NAMALWA (cell line): ENCODE measurements at places on chromosomes 7 and 10.

DNA sequence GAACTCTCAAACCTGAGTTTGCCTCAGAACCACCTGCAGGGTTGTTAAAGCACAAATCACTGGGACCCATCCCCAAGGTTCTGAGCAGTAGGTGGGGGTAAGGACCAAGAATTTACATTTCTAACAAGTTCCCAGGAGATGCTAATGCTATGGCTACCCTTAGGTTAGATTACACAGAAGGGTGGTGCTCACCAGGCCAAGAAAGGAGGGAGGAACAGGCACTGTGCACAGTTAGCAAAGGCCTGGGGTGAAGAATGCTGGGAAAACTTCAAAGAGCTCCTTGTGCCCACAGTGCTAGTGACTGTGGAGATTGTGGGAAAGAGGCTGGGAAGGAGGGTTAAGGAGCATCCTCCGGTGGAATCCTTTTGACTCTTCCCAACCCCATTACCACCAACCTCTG, 8.7 kb upstream of the PRSS2 start:
- no peak for DNase-seq

DNA sequence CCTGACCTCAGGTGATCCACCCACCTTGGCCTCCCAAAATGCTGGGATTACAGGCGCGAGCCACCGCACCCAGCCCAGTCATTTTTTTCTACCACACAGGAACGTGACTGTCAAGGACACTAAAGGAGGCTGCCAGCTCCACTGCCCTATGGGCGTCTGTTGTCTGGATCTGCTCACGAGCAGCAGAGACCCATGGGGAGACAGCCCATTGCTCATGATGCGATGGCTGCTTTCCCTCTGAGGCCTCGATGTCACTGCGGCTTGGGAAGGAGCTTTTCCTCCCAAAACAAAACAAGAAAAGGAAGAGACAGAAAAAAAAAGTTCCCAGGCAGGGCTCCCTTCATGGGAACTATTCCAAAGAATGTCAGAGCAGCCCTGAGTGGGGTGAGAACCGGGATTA, 70.5 kb downstream of the DENND2A start:
- no peak for DNase-seq

GRCh38 chr7:76231583-76231982, 29.9 kb downstream of the SRRM3 start:
- DNase-seq: no peak

DNA sequence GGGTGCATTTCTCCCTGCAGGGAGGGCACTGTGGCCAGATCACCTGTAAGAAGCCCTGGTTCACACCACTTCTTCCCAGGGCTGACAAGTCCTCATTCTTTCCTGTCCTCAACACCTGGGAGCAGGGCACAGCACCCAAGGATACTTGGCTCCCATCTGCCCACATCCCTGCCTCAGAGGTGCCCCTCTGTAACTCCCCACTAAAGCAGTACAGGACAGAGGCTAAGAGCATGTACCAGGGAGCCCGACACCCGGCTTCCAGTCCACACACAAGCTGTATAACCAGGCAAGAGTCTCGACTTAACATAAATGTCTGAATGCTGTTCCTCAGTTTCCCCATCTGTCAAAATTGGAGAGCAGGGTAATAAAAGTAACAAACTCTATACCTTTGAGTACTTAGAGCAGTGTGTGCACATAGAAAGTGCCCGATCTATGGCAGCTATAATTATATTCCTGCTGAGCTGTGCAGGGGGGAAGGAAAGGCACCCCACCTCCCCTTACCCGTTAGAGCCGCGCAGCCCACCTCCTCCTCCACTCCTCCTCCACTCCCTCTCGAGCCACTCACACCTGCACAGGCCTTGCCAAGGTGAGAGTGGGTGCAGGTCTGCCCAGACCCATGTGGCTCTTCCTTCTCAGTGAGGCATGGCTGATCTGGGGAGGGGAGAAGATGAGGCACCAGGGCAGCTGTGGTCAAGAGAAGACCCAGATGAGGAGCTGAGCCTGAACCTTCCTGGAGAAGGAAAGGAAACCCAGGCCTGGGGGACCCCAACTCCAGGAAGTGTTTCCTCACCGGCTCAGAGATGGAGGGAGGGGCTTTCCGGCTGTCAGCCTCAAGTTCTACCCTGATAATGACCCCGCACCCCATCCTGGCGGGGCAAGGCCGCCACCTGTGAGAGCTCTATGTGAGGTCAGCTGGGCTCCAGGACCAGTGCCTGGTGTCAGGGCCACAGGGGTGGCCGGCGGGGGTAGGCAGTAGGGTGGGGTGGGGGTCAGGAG, 22.6 kb downstream of the PODXL start:
- DNase-seq: no peak

DNA sequence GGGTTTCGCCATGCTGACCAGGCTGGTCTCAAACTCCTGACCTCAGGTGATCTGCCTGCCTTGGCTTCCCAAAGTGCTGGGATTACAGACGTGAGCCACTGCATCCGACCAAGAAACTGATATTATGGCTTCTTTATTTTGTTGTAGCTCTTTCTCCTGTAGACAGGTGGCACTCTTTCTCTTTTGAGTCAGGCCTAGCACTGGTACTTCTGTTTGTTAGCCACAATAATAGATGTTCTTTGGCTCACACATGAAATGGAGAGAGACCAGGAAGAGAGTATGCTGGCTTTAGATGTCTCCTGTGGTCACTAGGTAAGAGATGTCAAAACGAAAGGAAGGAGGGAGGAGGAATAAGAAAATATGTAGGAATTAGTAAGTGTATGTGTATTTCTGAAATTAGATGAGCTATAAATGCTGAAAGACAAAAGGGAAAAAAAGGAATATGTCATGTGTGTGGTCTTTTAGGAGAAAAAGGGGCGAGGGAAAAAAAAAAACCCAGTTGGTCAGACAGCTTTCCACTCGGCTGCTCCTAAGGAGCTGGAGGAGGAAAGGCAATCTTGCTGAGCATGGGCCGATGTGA, 78.7 kb downstream of the CLEC2L start:
- DNase-seq: peak; percentile 61

- DNase-seq: no peak
Measured at GRCh38 chr7:116929021-116929420, 24.3 kb upstream of the ST7 start.

DNA sequence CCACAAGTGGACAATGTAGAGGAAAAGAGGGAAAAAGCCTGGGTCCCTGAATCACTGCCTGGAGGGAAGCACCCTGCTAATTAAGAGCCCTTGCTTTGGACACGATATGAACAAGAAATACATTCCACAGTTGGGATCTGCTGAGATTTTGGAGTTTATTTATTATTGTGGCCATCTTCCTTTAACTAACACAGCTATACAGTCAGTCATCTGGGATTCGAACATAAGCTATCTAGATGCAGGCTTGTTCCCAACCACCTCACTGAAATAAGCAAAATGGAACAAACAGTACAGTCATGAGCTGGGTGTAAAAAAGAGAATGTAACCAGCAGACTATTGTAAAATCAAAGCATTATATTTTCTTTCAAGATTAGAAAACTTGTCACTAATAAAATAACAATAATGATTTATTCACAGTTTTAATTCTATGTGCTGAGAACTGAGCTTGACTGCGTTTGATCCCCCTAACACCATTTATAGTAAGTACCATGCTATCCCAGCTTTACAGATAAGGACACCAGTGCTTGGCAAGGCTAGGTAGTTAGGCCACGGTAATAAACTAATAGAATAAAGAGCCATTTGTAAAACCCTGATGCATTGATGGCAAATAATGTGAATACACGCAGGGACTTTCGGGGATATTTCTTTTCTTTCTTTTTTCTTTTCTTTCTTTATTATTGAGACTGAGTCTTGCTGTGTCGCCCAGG, 223.8 kb upstream of the KLF6 start:
- DNase-seq: no peak

- no peak for DNase-seq
Measured at GRCh38 chr7:120089968-120090367, 183.0 kb upstream of the KCND2 start.

DNA sequence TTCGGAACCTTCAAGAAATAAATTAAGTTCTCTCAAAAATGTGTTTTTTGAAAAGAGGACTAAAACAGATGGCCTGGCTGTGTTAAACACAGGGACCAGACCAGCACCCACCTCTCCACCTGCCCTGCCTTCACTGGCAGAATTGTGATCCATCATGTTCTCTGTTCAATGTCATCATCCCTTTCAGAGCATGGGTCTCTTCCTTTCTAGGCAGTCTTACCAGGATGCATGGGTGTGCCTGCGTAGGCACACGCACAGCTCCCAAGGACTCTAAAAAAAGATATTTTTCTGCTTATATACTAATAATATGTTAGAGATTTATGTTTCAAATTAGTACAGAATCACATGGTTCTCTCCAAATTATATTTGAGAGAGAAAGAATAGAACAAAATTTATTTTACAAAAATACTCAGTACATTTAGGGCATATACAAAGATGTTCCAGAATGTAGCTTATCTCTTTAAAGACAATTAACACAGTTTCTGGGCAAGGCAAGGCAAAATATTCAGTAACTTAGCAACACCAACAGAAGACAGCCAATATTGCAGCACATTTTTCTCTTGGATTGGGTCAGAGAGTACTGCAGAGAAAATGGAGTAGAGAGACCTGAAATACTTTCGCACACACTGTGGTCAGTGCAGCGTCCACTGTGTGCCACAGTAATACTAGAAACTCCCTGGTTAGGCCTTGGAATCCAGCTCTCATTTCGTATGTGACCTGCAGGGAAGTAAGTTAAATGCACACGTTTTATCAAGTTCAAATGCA, 52.8 kb downstream of the EGFR start:
- no peak for DNase-seq

DNA sequence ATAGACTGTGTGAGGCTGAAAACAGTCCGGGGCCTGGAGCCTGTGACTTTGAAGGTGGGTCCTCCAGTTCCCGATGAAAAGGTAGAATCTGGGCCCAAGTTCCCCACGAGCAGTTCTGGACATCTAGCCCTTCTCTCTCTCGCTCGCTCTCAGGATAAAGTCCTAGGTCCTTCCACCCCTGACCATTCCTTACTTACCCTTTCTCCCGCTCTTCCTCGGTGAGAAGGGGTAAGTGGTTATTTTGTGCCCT, 713 bp downstream of the IMMP2L start:
- DNase-seq: no peak

GRCh38 chr10:78981257-78981969, 87.4 kb upstream of the ZMIZ1 start:
- no peak for DNase-seq

DNA sequence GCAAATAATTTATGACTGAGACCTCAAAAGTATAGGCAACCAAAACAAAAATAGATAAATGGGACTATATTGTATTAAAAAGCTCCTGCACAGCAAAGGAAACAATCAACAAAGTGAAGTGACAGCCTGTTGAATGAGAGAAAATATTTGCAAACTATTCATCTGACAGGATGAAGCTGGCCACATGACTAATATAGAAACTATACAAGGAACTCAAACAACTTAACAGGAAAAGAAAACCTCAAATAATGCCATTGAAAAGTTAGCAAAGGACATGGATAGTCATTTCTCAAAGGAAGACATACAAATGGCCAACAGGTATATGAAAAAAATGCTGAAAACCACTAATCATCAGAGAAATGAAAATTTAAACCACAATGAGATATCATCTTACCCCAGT, 245.1 kb downstream of the STK31 start:
- DNase-seq: no peak

DNA sequence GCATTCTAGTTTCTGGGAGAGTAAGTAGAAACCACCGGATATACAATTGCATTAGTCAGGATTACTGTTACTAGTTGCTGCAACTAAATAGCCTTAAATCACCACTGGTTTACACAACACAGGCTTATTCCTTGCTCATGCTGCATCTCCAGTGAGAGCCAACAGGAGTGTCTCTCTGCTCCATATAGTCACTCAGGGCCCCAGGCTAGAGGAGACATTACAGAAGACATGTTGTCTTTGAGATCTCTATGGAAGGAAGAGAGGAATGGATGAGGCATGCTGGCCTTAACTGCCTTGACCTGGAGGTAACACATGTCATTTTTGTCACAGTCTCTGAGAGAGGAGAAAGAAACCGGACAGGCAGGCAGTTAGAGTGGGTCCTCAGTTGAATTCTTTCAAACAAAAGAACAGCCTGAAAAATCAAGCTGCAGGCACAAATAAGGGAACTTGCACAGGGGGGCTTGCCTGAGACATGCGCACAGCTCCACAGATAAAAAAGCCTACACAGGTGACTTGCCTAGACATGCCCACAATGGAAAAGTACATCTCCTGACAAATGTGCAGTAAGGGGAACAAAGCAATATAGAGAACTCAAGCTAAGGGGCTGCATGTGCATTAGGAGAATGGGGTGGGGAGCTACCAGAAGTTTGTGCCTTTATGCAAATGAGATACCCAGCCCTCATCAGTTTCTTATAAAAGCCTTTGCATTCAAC, 348.0 kb downstream of the TYW1 start:
- no peak for DNase-seq

GRCh38 chr10:35470248-35470924, 134.1 kb downstream of the CCNY start:
- no peak for DNase-seq

DNA sequence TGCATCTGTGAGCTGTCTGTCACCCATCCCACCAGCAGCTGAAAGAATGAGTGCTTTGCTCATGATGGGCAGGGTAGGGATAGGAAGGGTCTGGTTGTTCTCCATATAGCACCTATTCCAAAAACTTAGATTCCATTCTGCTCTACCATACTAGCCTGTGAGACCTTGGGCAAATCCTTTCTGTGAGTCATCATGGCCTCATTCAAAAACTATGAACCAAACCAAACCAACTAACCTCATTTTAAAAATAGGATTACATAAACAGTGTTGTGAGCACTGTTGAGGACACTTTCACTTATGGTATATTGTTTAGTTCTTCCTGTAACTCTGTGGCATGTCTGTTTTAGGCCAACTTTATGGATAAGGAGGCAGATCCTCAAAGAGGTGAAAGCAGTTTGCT, 30.9 kb upstream of the STEAP4 start:
- DNase-seq: no peak

DNA sequence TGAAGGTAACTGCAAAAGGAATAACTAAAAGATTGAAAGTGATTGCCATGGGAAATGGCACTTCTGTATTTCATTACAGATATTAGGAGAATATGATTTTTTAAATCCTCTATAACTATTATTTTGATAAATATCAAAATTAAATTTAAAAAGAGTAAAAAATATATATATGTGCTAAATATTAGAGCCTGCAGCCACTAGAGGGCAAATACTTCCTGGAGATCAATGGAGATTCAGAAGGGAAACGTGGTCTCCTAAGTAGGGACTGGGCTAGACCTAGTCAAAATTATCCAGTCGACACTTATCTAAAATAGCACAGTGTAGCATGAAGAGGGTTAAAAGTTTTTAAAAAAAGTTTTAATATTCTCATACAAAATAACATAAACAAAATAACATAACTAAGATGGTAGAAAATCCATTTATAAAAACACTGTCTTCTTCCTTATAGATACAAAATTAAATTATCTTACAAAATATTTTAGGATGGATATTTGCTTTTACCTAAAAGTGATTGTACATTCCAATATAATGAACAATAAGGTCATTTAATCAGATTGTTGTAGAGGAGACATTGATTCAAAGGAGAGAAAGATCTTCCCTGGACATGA, 434.3 kb downstream of the MDFIC start:
- peak; percentile 42 for DNase-seq

DNA sequence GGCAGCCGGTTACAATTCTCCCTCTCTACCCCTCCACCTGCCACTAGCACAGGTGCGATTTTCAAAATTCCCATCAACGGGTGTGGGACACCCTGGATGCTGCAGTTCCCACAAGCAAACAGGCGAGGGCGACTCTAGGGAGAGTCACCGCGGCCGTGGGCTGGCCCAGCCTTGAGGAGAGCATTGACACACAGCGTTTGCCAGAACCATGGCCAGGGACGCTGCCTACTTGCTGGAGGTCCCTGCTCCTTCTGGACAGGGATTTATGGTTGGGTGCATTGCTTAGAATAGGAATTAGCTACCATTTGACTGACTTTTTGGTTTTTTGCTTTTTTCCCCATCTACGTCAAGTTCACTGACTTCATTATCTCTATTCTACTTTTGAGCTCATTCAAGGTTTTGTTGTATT, 19.0 kb upstream of the CLDN4 start:
- peak; percentile 75 for DNase-seq
